Activated CD4-positive, alpha-beta T cell treated with anti-CD3 and anti-CD28 coated beads for 4 hours (primary cell): ENCODE measurements at places on chromosomes 3 and 15.
A peak's percentile ranks its signal among the peaks of the same experiment; 100 is the strongest.

GRCh38 chr3:171704002-171704401 lies 106.3 kb downstream of the PLD1 start:
- DNase-seq: peak; percentile 3

DNA sequence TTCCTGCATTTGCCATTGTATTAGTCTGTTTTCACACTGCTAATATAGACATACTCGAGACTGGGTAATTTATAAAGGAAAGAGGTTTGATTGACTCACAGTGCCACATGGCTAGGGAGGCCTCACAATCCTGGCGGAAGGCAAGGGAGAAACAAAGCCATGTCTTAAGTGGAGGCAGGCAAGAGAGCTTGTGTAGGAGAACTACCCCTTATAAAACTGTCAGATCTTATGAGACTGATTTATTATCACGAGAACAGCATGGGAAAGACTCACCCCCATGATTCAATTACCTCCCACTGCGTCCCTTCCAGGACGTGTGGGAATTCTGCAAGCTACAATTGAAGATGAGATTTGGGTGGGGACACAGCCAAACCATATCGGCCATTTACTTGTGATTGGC lies 27.8 kb downstream of the YEATS2 start:
- no peak for DNase-seq

GRCh38 chr3:131616719-131617118 lies 113.9 kb upstream of the MRPL3 start:
- no peak for DNase-seq

DNA sequence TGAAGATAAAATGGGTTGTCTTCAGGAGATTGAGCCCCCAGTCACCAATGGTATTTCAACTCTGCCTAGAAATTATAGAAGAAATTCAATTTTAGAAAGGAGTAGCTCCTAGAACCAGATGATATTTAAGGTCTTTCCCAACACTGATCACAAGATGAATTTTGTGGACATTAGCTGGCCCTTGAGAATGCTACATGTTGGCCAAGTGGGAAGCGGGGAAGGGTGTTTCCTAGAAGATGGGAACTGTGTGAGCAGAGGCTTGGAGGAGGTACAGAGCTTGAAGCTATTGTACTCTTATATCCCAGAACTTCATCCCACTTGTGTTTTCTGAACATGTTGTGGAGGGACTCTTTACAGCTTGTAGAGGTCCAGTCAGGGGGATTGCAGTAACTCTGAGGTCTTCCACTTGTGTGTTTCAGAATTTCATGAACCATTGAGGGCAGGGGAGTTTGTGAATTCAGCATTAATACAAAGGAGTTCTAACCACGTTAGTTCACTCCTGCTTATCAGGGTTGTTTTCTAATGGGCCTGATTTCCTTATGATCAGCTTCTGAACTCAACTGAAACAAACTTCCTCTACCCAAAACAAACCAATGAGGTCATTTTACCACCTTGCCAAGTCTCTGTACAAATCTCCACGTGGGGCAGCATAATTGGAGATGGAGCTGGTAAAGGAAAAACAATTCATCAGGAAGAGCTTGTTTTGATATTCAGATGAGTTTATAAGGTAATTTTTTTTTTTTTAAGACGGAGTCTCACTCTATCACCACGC lies 152.6 kb upstream of the TPM1 start:
- DNase-seq: no peak

GRCh38 chr3:13702286-13702685 lies 153.4 kb downstream of the FBLN2 start:
- DNase-seq: no peak

DNA sequence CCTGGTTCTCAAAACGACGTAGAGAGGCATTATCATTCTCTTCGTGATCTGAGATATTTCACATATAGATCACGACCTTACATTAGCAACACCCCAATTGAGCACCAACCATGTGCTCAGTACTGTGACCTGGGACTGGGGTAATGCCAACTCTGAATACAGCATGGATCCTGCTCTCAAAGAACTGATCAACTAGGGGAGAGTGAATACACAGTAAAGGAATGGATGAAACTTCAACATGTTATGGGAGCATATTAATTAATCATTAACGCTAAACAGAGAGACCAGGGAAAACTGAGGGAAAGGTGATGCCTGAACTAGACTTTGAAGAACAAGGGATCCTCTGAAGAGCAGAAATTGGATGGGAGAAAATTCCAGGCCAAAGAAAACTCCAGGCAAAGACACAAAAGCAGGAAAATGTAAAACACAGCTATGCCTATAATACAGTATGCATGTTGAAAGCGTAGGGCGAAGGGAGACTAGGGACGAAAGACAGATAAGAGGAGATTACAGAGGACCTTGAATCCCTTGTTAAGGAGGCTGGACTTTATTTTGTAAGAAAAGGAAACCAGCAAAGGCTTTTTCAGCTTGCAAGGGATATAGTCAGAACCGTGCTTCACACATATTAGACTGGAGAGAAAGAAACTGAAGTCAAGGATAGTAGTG lies 105.7 kb downstream of the ANO10 start:
- DNase-seq: no peak

GRCh38 chr3:12859840-12860239 lies 18.5 kb upstream of the RPL32 start:
- DNase-seq: no peak

DNA sequence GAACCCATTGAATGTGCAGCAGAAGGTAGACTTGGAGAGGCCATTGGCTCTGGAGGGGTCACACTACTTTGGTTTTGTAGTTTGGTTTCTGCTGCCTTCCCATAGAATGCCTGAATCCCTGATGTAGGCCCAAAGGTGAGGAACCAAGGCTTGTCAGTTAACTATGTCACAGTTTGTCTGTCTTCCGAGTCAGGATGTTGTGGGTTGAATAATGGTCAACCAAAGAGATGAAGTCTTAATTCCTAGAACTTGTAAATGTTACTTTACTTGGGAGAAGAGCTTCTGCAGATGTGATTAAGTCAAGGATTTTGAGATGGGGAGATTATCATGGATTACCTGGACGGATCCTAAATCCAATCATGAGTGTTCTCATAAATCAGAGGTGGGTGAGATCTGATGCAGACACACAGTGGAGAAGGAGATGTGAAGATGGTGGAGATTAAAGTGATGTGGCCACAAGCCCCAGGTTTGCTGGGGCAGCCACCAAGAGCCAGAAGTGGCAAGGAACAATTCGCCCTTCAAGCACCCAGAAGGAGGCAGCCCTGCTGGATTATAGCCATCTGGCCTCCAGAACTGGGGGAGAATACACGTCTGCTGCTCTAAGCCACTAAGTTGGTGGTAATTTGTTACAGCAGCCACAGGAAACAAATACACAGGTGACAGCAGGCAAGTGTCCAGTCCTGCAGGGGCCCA lies 2.3 kb upstream of the CCR8 start:
- no peak for DNase-seq

GRCh38 chr3:147574621-147575020 lies 165.5 kb downstream of the ZIC1 start:
- DNase-seq: no peak

- no peak for DNase-seq
These were observed 27.0 kb downstream of the ADIPOQ start for GRCh38 chr3:186869253-186870100.

- no peak for DNase-seq
These were observed 133.0 kb upstream of the NECTIN3 start for GRCh38 chr3:110938629-110939028.

DNA sequence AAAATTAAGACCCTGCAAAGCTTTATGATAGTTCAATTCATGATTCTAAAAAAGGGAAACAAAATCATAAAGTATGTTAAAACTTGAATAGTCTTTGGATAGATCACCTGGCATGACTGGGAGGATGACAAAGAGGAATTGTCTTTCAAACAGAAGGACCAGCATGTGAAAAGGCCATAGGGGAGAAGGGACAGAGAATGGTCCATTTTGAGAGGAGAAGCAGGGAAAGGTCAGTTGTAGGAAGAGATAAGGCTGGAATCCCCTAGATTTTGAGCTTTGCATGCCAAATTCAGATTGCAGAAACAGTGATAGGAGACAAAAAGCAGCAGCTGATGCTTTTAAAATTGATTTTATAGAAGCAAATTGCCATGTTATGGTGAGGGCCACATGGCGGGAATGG lies 12.7 kb downstream of the PROS1 start:
- no peak for DNase-seq

GRCh38 chr3:197782230-197782629 lies 8.8 kb upstream of the LRCH3 start:
- DNase-seq: no peak

DNA sequence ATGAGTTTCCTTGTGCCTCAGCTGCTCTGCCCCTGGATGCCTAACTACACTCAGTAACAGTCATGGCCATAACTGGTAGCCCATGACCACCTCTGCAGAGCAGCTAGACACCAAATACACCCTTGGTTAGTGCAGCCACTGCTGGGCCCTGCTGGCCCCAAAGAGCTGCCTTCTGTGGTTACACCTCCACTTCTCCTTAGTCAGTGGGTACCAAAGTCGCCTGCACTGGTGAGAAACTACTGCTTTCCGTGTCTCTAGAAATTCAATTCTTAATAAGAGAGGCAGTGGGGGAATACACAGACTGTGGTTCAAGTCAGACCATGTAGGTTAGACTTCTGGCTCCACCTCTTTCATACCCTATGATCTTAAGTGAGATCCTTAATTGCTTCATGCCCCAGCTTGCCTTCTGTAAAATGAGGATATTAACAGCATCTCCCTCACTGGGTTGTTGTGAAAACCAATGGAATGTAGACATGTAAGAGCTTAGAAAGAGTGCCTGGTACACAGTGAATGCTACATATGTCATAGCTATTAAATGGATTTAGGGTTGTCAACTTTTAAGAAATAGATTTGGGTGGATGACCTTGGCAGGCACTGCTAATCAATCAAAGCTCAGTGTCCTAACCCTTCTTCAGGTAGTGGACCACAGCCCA lies 18.2 kb downstream of the HEG1 start:
- no peak for DNase-seq

DNA sequence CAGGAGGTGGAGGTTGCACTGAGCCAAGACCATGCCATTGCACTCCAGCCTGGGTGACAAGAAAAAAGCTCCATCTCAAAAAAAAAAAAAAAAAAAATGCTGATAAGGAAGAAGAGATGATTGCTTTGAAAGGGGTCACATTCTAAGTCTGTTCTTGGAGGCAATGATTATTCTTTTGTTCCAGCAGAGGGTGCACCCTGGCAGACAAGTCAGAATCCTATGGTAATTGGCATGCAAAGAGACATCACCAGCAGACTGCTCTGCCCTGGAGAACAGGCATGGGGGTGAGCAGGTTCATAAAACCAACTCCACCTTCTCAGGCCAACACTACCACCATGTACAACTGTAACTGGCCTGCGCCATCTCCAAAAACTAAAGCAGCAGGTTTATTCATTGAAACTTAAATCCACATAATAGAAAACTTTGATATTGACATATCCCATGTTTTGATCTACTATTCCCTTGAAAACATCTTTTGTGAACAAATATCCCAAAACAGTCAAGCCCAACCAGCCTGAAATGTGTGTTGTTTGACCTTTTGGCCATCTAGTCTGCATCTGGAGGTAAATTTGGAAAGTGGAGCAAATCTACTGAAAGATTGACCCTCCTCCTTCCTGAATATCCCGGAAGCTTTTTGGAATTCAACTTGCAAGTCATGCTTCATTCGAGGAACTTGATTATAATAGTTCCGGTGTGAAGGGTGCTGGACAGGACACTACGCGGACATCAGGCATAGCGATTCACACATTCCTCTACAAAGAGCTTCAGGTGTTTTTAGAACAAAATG lies 100.3 kb downstream of the MECOM start:
- no peak for DNase-seq

- DNase-seq: no peak
These were observed 111.8 kb downstream of the SRGAP3 start for GRCh38 chr3:9137676-9138075.

GRCh38 chr3:81967393-81967792 lies 205.9 kb upstream of the GBE1 start:
- no peak for DNase-seq

GRCh38 chr3:89252016-89252415 lies 144.6 kb downstream of the EPHA3 start:
- DNase-seq: no peak

DNA sequence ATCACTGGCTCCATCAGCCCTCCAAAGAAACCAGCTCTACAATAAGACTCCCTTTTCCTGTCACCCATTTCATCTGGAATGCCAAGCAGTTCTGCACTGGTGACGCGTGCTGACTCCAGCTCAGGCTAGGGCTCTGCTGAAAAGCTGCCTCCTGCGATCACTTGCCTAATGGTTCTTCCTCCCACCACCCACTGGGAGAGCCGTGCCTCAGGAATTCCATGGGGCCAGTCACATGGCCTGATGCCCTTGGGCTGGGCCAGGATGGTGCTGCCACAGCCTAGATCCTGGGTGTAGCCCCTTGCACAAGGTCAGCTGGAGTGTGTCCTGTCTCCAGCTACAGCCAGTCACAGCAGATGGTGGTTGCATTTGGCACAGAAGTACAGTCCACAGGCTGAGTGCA lies 98.9 kb downstream of the DNAJB8 start:
- DNase-seq: no peak

GRCh38 chr3:186169379-186169778 lies 60.5 kb upstream of the ETV5 start:
- no peak for DNase-seq

- DNase-seq: no peak
These were observed 20.7 kb upstream of the SNRPA1 start for GRCh38 chr15:101315736-101316135.

DNA sequence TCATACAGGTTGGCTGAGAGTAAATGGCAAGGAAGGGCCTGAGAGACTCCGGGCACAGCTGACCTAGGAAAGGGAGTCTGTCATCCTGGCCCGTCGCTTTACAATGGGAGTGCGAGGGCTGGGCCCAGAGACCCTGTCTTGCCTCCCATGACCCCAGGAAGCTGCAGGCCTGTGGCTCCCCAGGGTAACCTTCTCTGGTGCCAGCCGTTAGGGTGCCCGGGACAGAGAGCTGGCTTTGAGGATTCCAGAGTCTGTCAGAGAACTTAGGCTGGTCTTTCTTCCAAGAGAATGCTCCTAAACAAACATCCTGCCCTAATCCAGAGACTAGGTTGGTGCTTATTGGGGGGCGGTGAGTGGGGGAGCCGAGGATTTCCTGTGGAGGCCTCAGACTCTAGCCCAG lies 18.5 kb downstream of the ZNF710 start:
- no peak for DNase-seq

DNA sequence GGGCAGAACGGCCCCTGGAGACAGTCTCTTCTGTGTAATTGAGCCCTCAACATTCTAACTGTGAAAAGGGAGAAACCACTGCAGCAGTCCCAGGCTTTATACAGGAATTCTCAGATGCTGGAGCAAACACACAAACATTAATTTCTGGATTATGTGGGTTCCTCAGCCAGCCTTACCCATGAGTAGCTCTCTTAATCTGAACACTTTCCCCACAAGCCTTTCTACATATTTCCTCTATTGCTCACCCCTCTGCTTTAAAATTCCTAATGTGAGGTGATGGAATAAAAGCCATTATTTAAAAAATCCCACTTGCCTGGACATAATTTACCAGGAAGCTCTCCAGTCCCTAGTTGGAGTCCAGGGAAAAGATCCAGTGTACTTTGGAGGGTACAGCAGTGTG lies 139.0 kb downstream of the CTNNB1 start:
- no peak for DNase-seq

DNA sequence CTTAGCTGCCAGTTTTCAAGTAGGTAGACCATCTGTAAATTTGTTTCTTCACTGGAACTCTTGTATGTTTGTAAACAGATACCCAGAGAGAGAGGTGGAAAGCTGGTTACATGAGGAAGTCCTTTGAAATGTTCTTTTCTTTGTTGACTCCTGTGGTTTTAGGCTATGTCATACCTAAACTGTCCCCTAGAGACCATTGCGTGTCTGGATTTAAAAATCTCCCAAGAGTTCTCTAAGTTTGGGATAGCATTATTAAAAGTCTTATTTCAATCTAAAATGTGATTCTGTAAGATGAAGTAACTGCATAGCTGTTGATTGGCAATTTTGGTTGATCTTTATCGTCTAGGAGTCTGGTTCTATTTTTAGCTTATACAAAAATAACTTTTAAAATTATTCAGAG lies 127.2 kb downstream of the GHSR start:
- no peak for DNase-seq
